Hepatocyte (in vitro differentiated cells): ENCODE measurements at places on chromosomes 1 and 21.

DNA sequence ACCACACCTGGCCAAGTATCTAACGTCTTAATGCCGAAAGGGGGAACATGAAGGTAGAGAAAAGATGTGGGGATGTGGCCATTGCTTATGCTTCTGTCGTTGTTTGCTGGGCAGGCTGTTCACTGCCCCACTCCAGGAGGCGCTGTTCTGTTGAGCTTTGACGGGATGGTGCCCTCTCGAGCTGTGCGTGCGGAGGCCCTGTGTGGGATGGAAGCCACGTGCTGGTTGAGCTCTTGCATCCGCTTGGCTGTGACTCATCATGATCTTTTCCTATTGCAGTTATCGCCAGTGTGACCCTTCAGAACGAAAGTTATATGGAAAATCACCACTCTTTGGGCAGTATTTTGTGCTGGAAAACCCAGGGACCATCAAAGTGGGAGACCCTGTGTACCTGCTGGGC, 26.3 kb downstream of the MTARC1 start:
- H3K36me3 ChIP-seq: no peaks in the 10 kb centered on the region
- no peaks in the 10 kb centered on the region for H3K4me1 ChIP-seq
- no peak for DNase-seq
- H3K27me3 ChIP-seq: no peaks in the 10 kb centered on the region

DNA sequence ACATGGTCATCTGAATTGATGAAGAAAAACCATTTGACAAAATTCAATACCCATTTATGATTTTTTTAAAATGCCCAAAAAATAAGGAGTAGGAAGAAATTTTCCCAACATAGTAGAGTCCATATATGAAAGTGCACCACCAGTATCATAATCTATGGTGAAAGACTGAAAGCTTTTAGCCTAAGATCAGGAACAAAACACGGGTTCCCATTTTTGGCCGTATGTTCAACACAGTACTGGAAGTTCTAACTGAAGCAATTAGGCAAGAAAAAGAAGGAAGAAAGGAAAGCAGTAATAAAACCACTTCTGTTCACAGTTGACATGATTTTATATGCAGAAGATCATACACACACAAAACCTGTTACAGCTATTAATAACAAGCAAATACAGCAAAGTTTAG, 227.8 kb upstream of the RAB4A start:
- H3K27ac ChIP-seq: no peak overlapping the region
- H3K4me3 ChIP-seq: no peak overlapping the region
- H3K4me1 ChIP-seq: peaks cover 2% of the 10 kb centered on the region
- H3K36me3 ChIP-seq: no peaks in the 10 kb centered on the region
- H3K27me3 ChIP-seq: no peaks in the 10 kb centered on the region
- DNase-seq: no peak

GRCh38 chr1:154469844-154470560, 32.0 kb upstream of the TDRD10 start:
- no peak overlapping the region for H3K4me3 ChIP-seq
- DNase-seq: peak; percentile 26
- no peaks in the 10 kb centered on the region for H3K36me3 ChIP-seq

GRCh38 chr1:86239894-86240293, 83.3 kb upstream of the COL24A1 start:
- no peaks in the 10 kb centered on the region for H3K27me3 ChIP-seq
- H3K27ac ChIP-seq: no peak overlapping the region
- no peaks in the 10 kb centered on the region for H3K36me3 ChIP-seq

GRCh38 chr21:31473685-31474345, 129.8 kb upstream of the TIAM1 start:
- no peak overlapping the region for H3K27ac ChIP-seq
- H3K36me3 ChIP-seq: no peaks in the 10 kb centered on the region
- DNase-seq: no peak
- H3K27me3 ChIP-seq: no peaks in the 10 kb centered on the region
- H3K4me1 ChIP-seq: no peaks in the 10 kb centered on the region
- H3K4me3 ChIP-seq: no peak overlapping the region

DNA sequence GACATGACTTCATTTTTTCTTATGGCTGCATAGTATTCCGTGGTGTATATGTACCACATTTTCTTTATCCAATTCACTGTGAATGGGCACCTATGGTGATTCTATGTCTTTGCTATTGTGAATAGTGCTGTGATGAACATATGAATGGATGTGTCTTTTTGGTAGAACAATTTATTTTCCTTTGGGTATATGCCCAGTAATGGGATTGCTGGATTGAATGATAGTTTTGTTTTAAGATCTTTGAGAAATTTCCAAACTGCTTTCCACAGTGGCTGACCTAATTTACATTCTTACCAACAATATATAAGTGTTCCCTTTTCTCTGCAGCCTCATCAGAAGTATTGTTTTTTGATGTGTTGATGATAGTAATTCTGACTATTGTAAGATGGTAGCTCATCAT, 361.7 kb upstream of the SGIP1 start:
- no peak overlapping the region for H3K27ac ChIP-seq
- H3K36me3 ChIP-seq: no peaks in the 10 kb centered on the region
- no peaks in the 10 kb centered on the region for H3K4me1 ChIP-seq
- DNase-seq: no peak

DNA sequence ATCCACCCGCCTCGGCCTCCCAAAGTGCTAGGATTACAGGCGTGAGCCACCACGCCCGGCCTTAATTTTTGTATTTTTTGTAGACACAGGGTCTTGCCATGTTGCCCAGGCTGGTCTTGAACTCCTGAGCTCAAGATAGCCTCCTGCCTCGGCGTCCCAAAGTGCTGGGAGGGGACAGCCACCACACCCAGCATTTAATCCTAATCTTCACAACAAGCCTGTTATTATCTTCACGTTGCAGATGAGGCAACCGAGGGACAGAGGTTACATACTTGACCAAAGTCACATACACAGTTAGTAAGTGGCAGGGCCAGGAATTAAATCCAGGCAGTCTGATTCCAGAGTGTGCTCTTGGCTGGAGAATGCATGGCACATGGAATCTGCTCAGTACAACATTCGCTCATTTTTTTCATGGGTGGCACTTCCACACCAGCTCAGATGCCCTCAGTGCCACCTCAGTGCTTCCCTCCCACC, 4.8 kb upstream of the GPR37L1 start:
- H3K4me1 ChIP-seq: peaks cover 30% of the 10 kb centered on the region
- DNase-seq: no peak
- peak overlapping the region; percentile 90 for H3K27ac ChIP-seq
- H3K4me3 ChIP-seq: no peak overlapping the region
- no peaks in the 10 kb centered on the region for H3K27me3 ChIP-seq
- H3K36me3 ChIP-seq: no peaks in the 10 kb centered on the region

GRCh38 chr1:169892176-169892926, 1.3 kb downstream of the SCYL3 start:
- H3K27ac ChIP-seq: peak overlapping the region; percentile 92
- no peak for DNase-seq
- H3K4me1 ChIP-seq: peaks cover 23% of the 10 kb centered on the region
- H3K4me3 ChIP-seq: peak overlapping the region; percentile 67
- no peaks in the 10 kb centered on the region for H3K27me3 ChIP-seq
- H3K36me3 ChIP-seq: no peaks in the 10 kb centered on the region
